ENCODE measurements at places on chromosomes 7 and 10.

DNA sequence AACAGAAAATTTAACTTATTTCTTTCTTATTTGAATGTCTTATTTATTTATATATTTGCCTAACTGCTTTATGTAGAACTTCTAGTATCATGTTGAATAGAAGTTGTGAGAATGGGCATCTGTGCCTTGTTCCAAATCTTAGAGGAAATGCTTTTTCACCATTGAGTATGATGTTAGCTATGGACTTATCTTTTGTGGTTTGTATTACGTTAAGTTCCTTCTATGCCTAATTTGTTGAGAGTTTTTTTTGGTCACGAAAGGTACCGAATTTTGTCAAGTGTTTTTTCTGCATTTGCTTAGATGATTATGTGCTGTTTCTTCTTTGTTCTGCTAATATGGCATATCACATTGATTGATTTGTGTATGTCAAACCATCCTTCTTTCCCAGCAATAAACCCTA lies 161.0 kb upstream of the TRIM24 start:
- no peak for DNase-seq

GRCh38 chr10:110225441-110225755 lies 18.0 kb downstream of the MXI1 start:
- DNase-seq = no peak

- DNase-seq = no peak
These were observed 5.2 kb downstream of the COPS6 start for GRCh38 chr7:100093925-100094486.

DNA sequence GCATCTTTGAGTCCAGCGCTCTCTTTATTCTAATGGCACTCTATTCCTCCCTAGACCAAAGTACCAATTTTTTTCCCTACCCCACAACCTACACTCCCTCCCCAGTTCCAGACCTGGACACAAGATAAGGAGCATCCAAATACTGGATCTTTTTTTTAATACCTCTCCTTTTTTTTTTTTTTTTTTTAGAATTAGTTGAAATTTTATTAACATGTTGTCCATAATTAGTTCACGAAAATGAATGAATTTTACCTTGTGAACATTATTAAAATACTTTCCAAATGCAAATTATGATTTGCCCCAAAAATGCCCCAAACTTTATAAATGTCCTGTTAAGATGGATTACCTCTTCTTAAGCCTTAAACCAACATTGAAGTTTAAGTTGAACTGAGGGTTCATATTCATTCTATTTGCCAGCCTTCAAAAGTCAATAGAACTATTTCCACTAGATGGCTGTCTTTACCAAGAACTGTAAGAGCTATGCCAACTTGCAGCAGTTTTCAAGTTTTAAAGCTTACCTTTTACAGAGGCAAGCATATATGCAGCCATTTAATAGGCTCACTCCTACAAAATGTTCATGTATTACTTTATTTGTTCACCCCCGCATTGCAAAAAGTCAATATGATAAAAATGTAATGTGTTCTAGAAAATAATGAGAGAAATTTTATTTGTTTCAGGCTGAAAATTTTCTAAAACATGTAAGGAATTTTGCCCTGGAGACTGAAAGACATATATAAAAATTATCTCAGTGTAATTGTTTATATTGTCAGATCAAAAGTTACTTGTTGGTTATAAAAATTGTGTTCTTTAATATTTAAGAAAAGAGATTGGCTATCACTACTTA lies 39.7 kb upstream of the TNKS2 start:
- no peak for DNase-seq

DNA sequence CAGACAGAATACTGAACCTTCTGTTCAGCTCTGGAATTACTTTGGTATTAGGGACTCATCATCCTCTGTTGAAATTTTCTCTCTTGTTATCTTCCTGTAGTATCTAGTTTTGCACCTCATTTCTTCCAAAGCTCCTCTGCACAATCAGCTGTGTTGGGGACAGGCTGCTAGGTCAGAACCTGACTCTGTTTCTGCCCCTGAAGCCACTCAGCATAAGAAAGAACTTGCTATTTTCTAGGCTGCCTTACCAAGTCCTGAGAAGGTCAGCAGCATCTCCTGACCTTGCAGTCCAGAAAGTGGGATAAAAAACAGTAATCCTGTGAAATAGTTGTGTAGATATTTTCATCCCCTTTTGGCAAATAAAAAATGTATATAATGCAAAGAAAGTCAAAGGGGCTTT lies 862.6 kb downstream of the SORCS3 start:
- no peak for DNase-seq

DNA sequence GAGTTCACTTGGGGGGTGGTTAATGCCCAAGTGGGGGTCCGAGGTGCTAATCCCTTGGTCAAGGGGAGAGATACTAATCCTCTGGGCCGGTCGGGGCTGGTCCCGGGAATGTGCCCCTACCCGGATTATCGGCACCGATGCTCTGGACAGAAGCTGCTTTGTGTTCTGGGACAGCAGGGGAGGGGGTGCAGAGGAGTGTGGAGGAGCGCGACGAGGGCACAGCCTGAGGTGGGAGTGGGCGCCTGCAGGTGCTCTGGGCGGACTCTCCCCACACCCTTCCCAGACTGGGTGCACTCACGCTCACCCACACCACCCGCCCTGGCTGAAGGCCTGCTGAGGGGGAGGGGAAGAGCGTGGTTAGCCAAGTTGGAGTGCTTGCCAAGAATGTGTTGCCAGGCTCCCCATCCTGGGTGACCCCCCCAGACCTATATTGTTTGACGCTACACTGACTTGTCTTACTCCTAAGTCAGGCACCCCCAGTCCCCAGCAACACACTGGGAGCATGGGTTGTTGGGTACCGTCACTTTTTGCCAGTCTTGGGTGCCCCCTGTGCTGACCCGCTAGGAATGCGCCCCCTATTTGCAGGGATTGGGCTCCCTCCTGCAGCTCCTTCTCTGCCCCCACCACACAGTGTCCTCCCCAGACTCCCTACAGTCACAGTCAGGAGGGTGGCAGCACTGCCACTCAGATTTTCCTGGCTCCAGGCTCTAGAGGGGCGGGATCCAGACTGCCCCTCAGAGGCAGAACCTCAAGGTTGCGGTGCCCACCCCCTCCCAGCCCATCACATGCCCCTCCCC lies 1.2 kb downstream of the SLC4A2 start:
- no peak for DNase-seq

- DNase-seq = no peak
These were observed 43.4 kb downstream of the TMEM130 start for GRCh38 chr7:98826387-98826786.

DNA sequence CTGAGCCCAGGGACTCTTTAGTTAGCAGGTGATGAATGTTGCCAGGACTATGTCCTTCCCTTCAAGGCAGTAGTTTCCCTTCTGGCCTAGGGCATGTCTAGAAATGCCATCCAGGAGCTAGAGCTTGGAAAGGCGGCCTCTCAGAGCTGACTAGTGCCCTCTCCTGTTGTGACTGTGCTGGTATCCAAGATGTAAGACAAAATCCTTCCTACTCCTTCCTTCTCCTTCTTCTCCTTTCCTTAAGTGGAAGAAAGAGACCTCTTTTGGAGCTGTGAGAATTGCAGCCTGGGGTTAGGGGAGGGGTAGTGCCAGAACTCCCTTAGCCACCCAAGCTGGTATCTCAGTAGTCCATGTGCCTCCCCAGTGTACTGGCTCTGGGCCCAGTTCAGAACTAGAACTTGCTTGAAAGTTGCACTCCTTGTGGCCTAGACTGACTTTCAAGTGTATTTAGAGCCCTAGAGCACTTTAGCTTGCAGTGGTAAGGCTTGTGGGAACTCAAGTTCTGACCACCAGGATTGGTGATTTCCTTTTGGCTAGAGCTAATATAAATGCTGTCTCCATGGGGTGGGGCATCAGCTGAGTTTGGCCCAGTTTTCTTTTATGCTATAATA lies 118.8 kb downstream of the NPSR1 start:
- DNase-seq = no peak

GRCh38 chr7:33423646-33424020 lies 294.3 kb downstream of the BBS9 start:
- no peak for DNase-seq

DNA sequence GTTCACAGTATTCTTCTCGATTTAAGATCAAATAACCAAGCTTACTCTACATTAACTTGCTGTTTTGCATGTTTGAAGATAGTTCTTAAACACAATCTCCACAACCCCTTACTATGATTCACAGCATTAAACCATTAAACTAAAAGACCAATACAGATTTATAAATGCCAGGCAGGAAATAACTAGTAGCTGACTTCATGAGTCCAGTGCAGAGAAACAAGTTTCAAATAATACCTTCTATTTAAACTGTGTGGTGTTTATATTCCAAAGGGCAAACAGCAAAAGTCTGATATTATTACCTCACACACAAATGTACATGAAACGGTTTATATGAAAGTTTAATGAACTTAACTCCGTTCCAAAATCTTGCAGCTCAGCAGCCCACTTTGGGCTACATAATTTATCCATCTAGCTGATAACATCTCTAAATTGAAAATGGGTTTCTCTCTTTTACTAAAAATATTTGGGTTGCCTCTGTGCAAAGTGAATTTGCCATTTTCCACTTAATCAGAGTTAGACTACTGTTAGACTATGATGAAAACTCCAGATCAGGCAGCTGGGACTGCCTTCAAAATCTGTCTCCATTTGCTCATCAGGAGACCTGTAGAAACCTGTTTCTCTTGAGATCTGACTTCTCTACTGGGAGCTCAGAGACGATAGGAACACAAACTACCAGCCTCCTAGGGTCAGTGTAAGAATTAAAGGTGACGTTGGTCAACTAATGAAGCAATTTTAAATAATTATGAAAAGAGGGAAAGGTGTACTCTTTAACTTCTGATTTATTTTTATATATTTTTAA lies 287.3 kb downstream of the FZD1 start:
- no peak for DNase-seq
